AML-193 (cell line): ENCODE measurements at places on chromosomes 11 and 22.

DNA sequence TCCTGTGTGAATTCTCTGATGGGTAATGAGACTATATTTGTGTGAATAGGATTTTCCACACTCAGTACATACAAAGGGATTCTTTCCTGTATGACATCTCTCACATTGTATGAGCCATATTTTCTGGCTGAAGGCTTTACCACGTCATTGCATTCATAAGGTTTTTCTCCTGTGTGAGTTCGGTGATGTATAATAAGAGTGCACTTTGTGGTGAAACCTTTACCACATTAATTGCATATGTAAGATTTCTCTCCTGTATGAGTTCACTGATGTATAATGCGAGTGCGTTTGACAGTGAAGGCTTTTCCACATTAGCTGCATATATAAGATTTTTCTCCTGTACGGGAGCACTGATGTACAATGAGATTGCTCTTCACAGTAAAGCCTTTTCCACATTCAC is 455.4 kb upstream of the CNTN5 start:
- DNase-seq: no peak

GRCh38 chr11:22405377-22405776 is 67.2 kb downstream of the SLC17A6 start:
- no peak for DNase-seq

GRCh38 chr11:120186774-120187591 is 23.8 kb upstream of the OAF start:
- DNase-seq: no peak

DNA sequence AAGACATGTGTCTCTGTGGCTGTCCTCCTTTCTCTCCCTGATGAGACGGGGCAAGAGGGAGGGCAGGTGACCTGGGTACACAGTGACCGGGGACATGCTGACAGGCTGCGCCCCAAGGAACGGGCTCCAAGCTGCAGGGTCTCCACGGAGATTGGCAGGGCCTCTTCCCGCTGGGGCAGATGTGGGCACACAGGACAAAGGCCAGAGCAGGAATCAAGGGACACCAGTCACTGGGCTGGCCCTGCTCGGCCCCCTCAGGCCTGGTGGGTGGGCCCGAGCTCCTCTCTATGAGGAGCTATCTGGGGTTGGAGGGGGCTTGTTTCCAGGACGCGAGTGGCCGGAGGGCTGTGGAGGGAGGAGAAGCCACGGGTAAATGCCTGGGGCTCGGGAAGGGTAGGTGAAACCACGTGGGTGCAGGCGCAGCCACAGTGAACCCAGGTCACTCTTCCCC is 11.2 kb downstream of the PNPLA5 start:
- no peak for DNase-seq

- no peak for DNase-seq
These were observed 403.7 kb downstream of the LUZP2 start for GRCh38 chr11:24900514-24900913.

- DNase-seq: no peak
These were observed 481.7 kb upstream of the CHORDC1 start for GRCh38 chr11:90704510-90704909.
